ENCODE measurements at places on chromosomes 5 and 9. TPM values are rescaled to one million over a fixed set of nuclear protein-coding genes. Genes with fewer than 3 reads are reported as not detected.

DNA sequence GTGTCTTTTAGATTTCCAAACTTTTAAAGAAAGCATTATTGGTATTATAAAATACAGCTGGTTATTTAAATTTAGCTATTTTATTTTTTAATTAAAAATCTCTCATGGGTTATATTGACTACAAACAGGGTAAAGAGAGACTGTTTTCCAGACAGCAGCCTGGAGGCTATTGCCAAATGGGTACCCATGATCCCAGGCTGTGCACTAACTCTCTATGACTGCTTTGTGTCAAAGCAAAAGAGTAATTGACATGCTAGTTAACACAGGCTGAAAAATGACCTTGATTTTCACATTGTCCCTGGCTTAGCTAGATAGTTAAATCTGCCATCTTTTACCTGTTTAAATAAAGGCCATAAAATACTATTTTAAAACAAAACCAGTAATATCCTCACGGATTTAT lies 589.7 kb downstream of the ANXA1 start:
- no peak for DNase-seq
- no peak overlapping the region for H3K27ac ChIP-seq
- no peaks in the 10 kb centered on the region for H3K4me1 ChIP-seq
- no peaks in the 10 kb centered on the region for H3K36me3 ChIP-seq
- H3K4me3 ChIP-seq = no peak overlapping the region

DNA sequence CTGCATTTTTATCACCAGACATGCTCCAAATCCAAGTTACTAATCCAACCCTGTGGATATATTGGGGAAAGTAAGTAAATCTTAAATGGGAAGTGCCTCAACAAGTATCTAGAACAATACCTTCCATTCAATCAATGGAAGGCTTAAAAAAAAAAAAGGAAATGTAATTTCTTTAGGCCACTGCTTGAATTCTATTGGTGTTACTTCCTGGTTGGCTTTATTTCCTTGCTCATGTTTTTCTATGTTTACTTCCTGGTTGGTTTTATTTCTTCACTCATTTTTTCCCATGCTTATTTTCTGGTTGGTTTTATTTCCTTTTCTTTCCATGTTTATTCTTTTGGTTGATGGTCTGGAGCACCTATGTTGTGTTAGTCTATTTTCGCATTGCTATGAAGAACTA lies 363.9 kb downstream of the KDM4C start:
- peaks cover 7% of the 10 kb centered on the region for H3K4me1 ChIP-seq
- no peak overlapping the region for H3K4me3 ChIP-seq
- no peak overlapping the region for H3K27ac ChIP-seq
- DNase-seq = no peak
- no peaks in the 10 kb centered on the region for H3K27me3 ChIP-seq
- H3K36me3 ChIP-seq = no peaks in the 10 kb centered on the region

SERF1A gene
- 12.3 TPM for total RNA-seq

PKD2L2 gene
- not detected for total RNA-seq

PTGES gene
- 1.1 TPM for total RNA-seq

UQCRQ gene
- total RNA-seq = 274 TPM
